Neuronal stem cell (in vitro differentiated cells): ENCODE measurements at places on chromosomes 11 and 22.

GRCh38 chr22:50146439-50147238, 23.9 kb upstream of the PANX2 start:
- DNase-seq, result no peak

DNA sequence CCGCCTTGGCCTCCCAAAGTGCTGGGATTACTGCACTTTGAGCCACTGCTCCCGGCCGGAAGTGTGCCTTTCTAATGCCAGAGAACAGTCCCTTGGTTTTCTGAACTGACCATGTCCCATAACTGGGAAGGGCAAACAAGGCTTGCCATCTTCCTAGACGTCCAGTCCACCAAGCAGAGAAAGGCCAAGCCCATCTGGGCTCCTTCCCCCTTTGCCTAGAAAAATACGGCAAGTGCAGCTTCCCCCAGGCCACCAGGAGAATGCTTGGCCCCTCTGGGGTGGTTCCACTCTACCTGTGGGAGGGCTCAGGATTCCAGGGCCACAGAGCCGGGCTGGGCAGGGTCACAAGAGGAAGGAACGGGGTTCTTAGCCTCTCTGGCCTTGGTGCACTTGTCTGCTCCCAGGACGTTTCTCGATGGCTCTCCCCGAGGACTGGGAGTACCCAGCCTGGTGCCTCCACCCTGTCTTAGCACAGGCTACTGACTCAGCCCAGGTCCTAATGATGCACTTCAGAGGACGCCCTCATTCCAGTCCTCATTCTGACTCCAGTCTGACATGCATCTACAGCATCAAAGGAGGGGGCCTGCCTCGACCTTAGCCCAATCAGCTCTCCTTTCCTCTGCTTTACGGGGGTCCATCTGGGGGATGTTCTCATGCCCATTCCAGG, 1.2 kb downstream of the USP2 start:
- DNase-seq, result no peak

GRCh38 chr11:30876663-30877396, 290.7 kb upstream of the MPPED2 start:
- no peak for DNase-seq

DNA sequence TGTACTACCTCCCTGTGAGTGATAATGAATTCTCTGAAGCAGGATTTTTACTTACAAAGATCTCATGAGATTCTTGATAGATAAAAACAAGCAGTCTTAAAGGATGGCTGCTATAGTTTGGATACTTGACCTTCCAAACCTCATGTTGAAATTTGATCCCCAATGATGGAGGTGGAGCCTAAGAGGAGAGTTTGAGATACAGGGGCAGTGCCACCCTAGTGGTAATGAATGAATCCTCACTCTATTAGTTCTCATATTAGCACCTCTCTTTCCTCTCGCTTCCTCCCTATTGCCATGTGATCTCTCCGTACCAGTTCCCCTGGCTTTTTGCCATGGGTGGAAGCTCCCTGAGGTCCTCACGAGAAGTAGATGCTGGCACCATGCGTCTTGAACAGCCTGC, 37.9 kb upstream of the OR8B8 start:
- no peak for DNase-seq

- no peak for DNase-seq
Measured at GRCh38 chr22:36379593-36380361, 8.0 kb downstream of the MYH9 start.

- DNase-seq, result peak; percentile 88
Measured at GRCh38 chr11:62171261-62171723, 18.7 kb upstream of the SCGB1D1 start.

DNA sequence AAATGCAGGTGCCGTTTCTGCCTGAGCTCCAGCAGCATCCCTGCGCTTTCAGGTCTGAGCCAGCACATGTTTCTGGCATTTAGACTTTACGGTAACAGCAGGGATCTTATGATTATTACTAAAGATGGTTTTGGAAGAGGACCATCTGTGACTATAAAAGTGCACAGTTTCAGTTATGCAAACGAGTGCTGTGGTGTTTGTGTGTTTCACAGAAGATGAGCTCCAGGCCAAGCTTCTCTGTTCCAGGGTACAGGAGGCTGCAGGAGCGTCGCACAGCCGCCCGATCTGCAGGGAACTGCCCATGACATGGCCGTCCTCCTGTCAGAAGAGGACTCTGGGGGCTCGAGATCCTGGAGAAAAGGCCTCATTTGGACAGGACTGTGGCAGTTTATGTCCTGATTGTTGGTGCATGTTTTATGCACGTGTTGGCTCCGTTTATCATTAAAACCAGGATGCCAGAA, 297.3 kb downstream of the TBC1D22A start:
- no peak for DNase-seq

DNA sequence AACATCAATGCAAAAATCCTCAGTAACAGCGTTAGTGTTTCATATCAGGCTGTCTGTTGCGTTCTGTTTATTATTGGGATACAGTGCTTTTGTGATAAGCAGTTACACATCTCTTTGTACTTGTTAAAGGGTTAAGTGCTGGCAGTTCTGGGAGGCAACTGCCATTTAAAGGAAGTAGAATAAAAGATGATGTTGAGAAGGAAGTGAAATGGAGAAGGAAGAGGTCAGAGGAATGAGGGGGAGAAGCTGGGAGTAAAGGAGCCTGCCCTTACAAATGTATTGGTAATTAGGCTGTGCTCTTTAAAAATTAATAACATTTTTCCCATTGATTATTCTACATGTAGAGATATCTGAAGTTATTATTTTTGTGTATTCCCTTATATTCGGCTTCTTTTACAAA, 674.7 kb downstream of the NTM start:
- DNase-seq, result no peak

DNA sequence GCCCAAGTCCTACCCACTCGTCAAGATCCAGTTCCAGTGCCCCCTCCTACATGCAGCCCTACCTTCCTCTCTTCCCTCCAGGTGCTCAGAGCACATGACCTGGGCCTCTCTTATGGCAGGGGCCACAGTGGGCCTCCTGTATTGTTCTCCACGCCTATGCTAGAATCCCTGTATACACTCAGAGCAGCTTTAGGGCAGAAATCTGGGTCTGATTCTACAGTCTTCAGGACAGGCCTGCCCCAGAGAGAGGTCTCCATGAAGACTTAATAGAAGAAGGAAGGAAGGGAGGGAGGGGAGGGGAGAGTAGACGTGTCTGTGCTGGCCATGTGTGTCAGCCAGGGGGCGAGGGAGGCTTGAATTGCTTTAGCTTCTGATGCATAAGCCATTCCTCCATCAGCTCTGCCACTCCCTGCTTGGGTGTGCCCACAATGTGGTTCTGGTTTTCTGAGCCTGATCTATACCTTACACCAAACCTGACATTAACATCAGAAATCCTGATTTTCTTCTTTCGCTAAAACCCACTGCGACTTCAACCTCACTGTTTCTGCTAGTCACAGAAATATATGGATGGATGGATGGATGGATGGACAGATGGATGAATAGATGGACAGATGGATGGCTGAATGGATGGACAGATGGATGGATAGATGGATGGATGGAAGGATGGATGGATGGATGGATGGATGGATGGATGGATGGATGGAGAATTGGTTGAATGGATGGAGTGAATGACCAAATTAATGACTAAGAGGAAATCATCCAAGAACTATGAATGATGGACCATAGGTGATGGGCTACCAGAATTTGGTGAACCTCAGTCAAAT, 56.6 kb upstream of the PRDM11 start:
- no peak for DNase-seq

- no peak for DNase-seq
Measured at GRCh38 chr11:61106894-61107470, 4.7 kb downstream of the CD5 start.

- no peak for DNase-seq
Measured at GRCh38 chr22:48905206-48905975, 922.3 kb downstream of the BRD1 start.

DNA sequence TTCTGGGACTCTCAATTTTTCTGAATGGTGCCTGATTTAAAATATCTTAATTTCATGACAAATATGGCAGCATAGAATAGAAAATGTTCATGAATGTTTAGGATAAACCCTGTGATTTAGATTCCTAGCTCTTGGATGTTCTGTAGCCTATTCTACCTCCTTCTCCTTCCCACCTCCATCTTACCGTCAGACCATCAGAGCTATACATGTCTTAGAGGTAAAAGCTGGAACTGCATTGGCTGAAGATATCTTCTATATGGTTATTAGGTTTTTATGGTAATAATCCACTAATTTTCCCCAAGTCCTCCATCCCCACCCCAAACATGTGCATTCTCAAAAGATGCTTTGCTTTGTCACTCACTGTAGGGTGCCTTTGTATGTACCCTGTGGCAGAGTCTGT, 46.9 kb upstream of the CSTF3 start:
- DNase-seq, result no peak

DNA sequence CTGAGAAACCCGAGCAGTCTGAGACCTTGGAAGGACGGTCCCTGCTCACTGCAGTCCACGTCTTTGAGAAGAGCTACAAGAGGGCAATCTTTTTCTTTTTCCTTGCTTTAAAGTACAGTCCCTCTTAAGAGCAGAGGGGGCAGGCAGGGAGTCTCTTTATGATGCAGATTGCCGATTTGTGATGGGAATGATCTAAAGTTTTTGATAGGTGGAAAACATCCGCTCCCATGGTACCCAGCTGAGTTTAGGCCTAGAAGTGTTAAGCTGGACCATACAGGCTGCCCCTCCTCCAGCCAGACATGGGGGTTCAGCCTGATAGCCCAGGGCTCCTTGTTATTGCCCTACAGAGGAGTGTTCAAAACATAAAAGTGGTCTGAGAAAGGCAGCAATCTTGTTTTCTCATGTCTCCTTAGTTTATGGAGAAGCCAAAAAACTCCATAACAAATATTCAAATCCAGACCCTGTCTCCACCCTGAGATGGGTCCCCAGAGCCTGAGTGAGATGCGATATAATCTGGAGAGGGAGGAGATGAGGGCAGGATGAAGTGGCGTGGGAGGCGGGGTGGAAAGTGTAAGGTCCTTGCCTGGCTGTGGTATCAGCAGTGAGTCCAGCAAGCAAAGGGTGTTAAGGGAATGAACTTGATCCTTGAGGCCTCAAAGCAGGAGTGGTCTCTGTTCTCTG, 135.1 kb downstream of the FDX1 start:
- no peak for DNase-seq

DNA sequence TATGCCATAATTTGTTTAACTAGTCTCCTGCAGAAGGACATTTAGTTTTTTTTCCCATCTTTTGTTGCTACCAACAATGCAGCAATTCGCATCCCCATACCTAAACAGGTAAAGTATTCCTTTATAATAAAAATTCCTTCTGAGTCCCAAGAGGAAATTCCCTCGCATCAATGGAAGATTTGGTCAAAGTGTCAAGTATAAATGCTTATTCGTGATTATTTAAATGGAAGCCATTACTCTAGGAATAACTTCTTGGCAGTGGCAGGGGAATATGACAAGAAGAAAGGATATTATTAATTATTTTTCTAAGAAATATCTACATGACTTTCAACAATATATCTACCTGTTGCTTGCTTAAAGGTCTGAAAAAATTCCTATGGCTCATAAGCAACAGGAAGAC, 25.6 kb downstream of the RNF141 start:
- no peak for DNase-seq

DNA sequence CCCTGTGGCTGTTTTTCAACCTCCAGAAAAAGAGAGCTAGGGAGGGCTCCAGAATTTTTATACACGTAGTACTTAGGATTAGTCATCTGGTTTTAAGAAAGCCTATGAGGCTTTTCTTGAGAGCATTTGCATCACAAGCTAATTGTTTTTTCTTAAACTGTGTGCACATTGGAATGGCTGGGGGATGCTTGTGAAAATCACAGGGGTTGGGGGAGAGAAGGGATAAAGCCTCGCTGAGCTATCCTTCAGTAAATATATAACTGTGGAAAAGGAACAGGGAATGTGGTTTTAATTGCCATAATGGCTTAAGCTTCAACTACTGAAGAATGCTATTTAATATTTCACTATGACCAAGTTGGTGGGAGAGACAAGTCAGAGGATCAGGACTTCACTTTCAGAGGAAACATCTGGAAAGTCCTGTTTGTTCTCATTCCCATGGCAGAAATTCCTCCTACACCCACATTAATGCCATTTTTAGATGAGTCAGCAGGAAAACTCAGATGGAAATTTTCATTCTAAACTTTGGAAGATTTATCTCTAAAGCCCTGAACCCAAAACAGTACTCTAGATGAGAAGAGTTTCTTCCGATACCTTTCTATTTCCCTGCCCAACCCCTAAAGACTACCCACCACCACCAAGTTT, 591.3 kb downstream of the LRRC4C start:
- no peak for DNase-seq

GRCh38 chr22:33908171-33909074, 11.9 kb downstream of the LARGE1 start:
- DNase-seq, result no peak

GRCh38 chr22:45073064-45073463, 63.3 kb upstream of the PHF21B start:
- no peak for DNase-seq

GRCh38 chr11:17385926-17386325, 2.5 kb downstream of the KCNJ11 start:
- no peak for DNase-seq

- DNase-seq, result no peak
Measured at GRCh38 chr22:27984001-27984695, 65.1 kb upstream of the PITPNB start.

GRCh38 chr11:118319337-118319707, 14.8 kb downstream of the CD3E start:
- DNase-seq, result no peak

DNA sequence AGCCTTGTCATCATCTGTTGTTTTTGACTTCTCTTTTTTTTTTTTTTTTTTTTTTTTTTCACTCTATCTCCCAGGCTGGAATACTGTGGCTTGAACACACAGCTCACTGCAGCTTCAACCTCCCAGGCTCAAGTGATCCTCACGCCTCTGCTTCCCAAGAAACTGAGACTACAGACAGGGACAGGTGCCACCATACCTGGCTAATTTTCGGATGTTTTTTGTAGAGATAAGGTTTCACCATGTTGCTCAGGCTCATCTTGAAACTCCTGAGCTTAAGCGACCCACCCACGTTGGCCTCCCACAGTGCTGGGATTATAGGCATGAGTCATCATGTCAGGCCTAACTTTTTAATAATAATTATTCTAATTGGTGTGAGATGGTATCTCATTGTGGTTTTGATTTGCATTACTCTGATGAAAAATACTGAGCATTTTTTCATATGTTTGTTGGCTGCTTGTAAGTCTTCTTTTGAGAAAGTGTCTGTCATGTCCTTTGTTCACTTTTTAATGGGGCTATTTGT, 51.3 kb upstream of the OR9G4 start:
- DNase-seq, result no peak

DNA sequence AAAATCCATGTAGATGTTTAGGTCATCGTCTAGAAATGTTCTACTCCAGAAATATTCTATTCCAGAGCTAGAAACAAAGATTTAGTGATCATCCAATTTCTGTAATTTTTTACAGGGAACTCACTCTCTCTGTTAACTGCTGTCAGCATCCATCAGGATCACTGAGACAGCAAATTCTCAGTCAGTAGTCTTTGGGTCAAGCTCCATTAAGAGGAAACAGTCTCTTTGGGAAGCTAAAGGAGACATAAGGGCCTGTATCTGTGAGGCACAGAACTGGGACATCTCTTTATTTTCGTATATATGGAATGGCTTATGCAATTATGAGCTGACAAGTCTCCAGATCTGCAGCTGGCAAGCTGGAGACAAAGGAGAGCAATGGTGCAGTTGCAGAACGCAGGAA, 48.3 kb downstream of the PIK3C2A start:
- DNase-seq, result no peak

GRCh38 chr11:120727752-120728151, 216.2 kb downstream of the GRIK4 start:
- no peak for DNase-seq
